ENCODE measurements at places on chromosomes 1 and 21.

- DNase-seq: no peak
These were observed 58.1 kb downstream of the PTP4A2 start for GRCh38 chr1:31879981-31880608.

DNA sequence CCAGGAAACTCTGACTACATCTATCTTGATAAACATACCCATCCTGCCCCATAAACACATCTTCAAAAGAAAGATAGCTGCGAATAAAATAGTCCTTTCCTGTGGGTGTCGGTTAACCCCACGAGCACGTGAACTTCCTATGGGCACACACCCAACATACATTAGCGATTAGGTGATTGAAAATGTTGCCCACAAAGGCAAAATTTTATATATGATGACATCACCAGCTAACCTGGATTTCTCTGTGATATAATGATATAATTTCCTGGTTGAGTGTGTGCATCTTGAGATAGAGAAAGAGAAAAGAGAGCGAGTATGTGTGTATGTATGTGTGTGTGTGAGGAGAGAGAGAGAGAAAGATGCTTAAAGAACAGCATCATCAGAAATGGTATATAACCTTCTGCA is 296.1 kb downstream of the PTPRC start:
- DNase-seq: no peak

GRCh38 chr1:21189906-21190500 is 13.3 kb upstream of the EIF4G3 start:
- no peak for DNase-seq

DNA sequence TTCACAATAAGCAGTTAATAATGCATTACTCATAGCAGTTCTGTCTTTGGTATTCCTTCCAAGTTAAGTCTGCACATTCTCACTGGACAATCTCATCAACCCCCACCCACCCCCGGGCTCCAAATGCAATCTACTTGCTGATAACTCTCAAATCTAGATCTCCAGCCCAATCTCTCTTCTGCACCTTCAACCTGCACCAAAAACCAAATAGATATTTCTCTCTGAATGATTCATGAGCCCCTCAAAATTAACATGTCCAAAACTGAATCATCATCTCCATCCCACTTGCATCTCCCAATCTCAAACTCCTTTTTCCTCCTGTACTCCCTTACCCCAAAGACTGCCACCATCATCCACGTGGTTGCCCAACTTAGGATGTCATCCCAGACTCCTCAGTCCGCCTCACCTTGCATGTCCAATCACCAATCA is 2.7 kb downstream of the DOCK7 start:
- DNase-seq: no peak

- DNase-seq: no peak
These were observed 134.7 kb downstream of the DMRTB1 start for GRCh38 chr1:53593758-53594380.

All from activated CD4-positive, alpha-beta T cell treated with anti-CD3 and anti-CD28 coated beads for 24 hours (primary cell).